ENCODE measurements at places on chromosomes 7 and 10.

DNA sequence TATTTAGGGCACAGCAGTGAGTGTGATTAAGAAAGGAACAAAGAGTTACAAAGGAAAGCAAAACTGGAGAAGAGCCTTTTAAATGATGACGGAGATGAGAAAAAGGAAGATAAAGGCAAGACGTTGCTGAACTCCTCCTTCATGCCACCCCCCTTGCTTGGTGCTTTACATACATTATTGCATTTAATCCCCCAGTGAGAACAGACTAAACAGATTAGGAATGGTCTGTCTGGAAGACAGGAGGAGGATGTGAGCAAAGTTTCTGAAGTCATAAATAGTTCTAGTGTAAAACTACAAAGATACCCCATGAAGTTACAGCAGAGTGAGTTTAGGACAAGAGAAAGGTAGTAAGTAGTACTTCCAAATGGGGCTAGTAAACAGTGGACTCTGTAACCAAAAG is 113.5 kb downstream of the PLCE1 start:
- DNase-seq = no peak

- DNase-seq = no peak
Observed at GRCh38 chr10:125911145-125911544, 14.8 kb downstream of the FANK1 start.

DNA sequence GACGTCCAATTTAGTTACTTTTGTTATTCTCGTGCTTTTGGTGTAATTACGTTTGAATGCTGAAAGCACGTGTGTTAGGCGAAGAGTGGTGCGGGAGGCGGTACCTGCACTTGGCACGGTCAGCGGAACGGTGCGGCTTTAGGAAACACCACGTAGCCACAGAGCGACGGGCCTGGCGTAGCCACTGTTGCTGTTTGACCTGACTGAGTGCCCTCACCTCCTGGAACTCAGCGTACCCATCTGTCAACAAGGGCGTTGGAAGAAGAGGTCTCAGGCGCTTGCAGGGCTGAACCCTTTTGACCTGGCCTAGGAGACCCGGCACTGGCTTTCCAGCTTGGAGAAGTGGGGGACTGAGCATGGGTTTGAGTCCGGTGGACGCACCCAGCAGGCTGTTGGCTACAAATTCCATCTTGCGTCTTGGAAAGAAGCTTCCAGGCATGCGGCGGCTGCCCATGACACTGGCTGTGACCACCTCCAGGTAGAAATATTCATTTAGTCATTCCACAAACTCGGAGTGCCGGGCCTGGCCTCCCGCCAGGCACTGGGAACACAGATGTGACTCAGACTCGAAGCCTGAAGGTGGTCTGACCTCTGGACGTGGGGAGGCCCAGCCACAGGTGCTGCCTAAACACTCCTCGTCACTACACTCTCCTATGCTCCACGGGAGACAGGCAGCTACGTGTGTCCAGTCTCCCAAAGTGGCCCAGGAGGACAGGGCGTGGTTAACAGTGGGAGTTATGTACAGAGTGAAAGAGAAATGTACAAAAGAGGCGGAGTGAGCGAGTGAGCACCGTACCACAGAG is 22.2 kb downstream of the FAM20C start:
- no peak for DNase-seq

DNA sequence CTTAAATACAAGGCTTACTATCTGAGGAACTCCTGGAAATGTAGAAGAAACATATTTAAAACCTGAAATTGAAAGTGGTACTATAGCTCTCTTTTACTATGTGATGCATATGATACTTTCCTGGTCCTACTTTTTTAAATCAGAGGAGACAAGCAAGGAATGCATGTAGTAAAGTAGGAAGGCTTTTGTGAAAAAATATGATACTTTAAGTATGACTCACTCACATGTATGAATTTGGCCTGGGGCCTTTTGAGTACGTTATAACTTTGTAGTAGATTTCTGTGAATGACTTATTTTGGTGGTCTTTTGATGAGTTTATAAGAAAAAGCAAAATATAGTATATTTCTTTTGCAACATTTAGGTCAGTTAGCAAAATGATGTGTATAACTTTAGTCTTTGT is 53.8 kb downstream of the TAX1BP1 start:
- DNase-seq = no peak

GRCh38 chr7:103113164-103113563 is 35.7 kb downstream of the NAPEPLD start:
- DNase-seq = no peak

- no peak for DNase-seq
Observed at GRCh38 chr7:102897856-102898531, 14.8 kb upstream of the LRRC17 start.

DNA sequence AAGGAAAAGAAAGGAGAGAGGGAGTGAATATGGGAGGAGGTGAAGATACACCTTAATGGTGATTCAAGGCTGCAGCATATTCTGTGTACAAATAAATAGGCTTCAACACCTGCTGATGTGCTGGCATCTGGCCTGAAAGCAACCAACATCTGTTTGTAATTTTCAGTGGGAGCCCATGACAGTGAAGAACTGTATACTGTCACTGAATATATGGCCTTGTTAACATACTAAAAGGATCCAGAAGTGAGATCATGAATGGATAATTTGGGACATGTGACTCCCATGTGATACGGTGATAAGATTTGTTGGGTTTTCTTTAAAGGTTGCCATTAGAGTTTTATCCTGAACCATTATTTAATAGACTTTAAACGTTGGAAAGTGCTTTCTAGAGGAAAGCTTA is 459.3 kb downstream of the CNTNAP2 start:
- no peak for DNase-seq

- no peak for DNase-seq
Observed at GRCh38 chr10:33217854-33218253, 116.6 kb downstream of the NRP1 start.

DNA sequence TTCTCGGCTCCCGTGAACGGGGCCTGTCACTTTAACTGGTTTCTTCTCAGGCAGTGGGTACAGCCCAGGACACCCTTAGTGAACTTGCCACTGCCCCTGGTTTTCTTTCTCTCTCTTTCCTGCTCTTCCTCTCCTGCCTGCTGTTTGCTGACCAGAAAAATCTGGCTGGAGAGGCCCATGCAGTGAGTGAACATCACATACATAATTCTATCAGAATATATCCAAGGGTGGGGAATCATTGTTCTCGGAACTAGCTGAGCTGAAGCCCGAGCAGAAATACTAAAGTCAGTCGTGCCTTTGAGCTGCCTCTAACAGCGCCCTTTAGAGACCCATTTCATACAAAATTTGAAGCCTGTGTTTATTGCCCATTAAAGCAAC is 501.5 kb upstream of the GALNT17 start:
- DNase-seq = no peak

GRCh38 chr10:8400151-8400550 is 345.7 kb downstream of the GATA3 start:
- no peak for DNase-seq

- no peak for DNase-seq
Observed at GRCh38 chr7:139351027-139351426, 8.7 kb upstream of the LUC7L2 start.

DNA sequence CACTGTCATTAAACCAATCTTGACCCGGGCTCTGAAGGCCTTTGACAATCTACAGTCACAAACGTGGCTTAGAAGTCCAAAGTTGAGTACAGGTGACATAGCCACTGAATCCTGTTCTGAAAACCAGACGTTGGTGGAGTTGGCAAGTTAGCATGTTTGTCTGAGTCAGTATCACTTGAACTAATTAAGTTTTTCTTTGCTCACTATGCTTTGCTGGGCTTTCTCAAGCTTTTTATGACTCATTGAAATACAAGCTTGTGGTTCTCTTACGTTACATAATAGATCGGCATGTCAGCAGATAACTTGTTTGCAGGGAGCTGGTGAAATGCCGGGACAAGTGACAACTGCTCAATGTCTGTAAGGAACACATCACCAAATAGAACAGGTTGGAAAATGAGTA is 53.8 kb downstream of the ARL5B start:
- DNase-seq = no peak

DNA sequence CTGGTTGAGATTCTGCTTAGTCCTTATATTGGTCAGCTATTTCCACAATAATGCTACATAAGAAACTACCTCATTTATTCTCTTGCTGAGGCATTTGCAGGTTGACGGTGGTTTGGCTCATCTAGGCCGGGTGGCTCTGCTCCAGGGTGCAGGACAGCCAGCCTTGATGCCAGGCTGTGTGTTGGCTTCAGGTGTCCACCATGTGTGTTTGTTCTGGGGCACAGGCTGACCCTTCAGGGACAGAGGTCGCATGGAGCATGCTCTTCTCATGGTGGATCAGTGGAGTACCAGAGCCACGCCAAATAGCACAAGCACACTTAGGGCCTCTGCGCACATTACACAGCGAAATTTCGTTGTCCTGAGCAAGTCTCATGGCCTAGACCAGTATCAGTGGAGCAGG is 249.9 kb downstream of the LRMDA start:
- DNase-seq = no peak

DNA sequence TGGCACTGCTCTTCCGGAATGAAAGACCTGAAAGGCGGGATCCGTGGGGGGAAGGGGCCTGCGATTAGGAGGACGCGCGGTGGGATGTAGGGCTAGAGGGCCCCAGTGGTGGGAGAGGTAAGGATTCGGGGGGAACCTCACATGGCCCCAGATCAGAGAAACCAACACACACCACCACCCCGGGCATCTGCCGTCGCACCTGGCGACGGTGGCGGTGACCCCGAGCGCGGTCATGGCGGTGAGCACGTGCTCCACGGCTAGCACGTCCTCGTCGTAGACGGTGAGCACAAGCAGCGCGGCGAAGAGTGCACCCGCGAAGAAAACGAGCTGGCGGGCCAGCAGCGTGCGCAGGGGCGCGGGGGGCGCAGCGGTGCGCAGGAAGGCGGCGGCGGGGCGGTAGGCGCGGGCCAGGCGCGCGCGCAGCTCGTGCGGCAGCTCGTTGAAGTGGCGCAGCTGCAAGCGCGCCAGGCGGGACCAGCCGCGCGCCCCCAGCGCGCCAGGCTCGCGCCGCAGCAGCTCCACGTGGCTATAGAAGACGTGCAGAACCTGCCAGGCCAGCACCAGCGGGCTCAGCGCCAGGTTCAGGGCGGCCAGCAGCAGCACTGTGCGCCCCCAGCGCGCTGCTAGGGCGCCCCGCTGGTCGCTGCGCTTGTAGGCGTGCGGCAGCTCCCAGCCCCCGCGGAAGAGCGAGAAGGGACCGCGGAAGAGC is 5.7 kb downstream of the ATG9B start:
- no peak for DNase-seq

- DNase-seq = no peak
Observed at GRCh38 chr7:114084472-114085312, 165.9 kb upstream of the PPP1R3A start.

- no peak for DNase-seq
Observed at GRCh38 chr7:41825927-41826480, 123.1 kb upstream of the INHBA start.

GRCh38 chr7:137266764-137267163 is 76.8 kb downstream of the PTN start:
- DNase-seq = no peak

GRCh38 chr7:31493714-31494181 is 20.1 kb upstream of the ITPRID1 start:
- DNase-seq = no peak

GRCh38 chr10:34333513-34333912 is 481.6 kb downstream of the PARD3 start:
- no peak for DNase-seq

GRCh38 chr10:44569193-44570091 is 184.5 kb upstream of the CXCL12 start:
- DNase-seq = no peak

GRCh38 chr10:69051303-69051702 is 36.6 kb upstream of the SRGN start:
- DNase-seq = no peak

- no peak for DNase-seq
Observed at GRCh38 chr10:89550509-89550908, 15.1 kb upstream of the SLC16A12 start.

DNA sequence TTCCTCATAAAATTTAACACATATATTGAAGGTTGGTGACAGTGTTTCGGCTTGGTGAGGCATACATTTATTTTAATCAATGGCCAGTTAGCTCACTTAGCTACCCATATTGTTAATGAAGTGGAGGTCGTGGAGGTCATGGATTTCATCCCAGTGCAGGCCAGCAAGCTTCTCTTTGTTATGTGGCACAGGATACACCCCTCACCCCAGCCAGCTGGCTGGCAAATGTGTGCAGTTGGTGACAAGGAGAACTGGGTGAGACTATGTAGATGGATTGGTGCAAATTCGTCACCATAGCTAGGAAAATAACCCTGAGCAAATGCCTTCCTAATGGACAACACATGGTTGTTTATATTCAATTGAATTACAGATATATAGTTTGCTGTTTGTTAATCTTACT is 50.5 kb upstream of the FOXP2 start:
- DNase-seq = no peak

DNA sequence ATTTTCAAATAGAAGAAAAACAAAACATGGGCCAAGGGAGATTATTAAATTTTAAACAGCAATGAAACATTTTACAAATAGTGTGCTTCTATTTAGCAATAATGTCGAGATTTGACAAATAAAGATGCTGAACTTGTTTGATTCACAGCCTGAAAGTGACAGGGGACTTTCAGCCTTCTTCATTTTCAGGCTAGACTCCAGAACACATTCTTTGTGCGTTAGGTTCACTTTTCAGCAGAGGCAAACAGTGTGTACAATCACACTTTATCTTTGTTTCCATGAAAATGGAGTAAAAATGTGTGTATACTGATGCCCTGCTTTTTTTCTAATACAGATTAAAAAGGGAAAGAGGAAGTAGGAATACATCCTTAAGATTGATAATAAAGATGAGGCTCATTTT is 35.6 kb downstream of the FAM171A1 start:
- DNase-seq = no peak

GRCh38 chr7:131385039-131385605 is 57.4 kb downstream of the MKLN1 start:
- no peak for DNase-seq

GRCh38 chr10:5504146-5505072 is 5.0 kb upstream of the CALML5 start:
- no peak for DNase-seq

DNA sequence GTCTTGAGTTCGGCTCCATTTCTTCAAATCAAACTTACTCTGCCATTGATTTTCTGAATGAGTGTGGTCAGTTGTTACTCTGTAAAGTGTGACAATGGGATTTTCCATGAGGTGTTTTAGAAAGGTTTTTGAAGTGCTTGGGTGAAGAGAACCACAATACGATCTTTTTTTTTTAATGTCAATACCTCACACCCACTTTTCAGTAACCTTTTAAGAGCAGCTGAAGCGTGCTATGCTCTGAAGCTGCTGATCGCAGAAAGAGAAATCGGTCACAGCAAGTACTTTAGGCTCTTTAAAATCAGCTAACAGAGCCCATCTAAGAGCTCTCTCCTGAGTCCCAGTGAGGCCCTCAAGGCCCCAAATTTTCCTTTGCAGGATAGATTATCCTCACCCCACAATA is 34.4 kb upstream of the YAE1 start:
- no peak for DNase-seq
